ENCODE measurements at places on chromosomes 7 and 10.
A peak's percentile ranks its signal among the peaks of the same experiment; 100 is the strongest.

GRCh38 chr10:100146875-100147650 is 38.8 kb downstream of the ERLIN1 start:
- DNase-seq = no peak

- no peak for DNase-seq
Observed at GRCh38 chr7:107982042-107982840, 20.7 kb downstream of the LAMB1 start.

DNA sequence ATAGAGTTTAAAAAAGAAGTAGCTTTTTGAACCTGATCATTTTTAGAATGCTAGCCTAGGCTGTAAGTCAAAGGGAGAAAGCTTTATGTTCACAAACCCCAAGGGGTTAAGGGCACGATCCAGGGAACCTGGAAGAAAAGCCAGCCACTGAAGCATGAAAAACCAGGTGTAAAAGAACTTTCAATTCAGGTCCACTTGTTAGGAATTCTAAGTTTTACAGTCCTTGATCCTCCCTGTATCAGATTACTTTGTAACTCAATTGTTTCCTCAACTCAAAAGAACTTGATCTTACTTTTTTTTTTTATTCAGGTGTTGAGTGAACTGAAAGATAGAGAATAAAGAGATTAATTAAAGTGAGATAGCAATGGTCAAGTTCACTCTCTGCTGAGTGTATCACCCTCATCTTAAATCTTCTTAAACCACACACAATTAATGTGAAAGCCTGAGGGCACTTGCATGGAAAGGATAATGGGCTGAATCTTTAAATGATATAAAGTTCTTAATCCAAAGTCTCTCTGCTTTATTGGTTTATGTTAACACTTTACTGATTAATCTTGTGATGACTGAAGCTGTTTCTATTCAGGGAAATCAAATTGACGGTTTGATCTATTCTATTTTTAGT is 672.2 kb upstream of the LRRN3 start:
- no peak for DNase-seq

- no peak for DNase-seq
Observed at GRCh38 chr7:26616235-26616634, 248.2 kb downstream of the SKAP2 start.

GRCh38 chr7:67917437-67917755 is 920.8 kb downstream of the TYW1 start:
- DNase-seq = no peak

- DNase-seq = no peak
Observed at GRCh38 chr7:153454306-153454705, 597.9 kb upstream of the DPP6 start.

DNA sequence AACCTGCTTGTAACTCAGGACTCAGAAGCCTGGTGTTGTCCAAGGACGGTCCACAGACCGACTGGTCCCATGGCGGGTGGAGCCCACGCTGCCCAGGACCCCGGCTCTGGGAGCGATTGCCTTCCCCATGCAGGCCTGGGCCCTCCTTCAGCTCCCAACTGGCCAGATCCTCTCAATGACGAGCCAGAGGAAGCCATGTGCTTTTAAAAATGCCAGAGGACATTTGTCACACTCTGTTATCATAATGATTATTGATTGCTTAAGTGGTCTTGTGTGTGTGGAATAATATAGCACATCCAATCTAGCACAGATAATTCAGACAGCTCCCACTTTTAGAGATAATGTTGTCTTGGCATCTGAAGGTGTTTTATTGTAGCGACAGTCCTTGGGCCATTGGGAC is 22.6 kb upstream of the OGDHL start:
- DNase-seq = no peak

DNA sequence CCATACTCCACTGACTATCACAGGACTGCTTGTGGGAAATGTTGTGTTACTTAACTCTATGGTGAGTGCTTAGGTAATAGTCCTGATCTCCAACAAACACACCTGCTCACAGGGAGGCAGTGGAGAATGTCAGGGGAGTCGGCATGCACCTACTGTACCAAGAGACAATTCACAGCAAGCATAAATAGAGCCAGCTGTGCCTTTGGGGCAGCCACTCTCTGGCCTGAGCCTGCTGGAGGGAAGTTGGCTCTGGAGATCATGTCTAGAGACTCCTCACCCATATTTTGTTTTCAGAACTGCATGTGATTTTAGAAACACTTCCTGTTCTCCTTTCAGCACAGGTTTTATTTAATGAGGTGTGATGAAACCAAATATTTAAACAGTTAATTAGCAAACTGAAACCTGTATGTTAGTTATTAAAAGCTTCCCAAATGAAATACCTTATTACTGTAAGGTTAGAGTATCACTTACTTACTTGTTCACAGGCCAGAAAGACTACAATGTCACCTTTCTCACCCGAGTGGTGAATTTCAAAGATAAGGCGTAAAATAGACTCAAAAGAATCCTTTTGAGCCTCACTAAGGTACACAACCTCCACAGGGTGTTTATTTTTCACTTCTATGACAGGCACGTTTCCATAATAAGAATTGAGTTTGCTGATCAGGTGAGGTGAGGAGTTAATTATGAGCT is 21.8 kb downstream of the DHX32 start:
- DNase-seq = no peak

DNA sequence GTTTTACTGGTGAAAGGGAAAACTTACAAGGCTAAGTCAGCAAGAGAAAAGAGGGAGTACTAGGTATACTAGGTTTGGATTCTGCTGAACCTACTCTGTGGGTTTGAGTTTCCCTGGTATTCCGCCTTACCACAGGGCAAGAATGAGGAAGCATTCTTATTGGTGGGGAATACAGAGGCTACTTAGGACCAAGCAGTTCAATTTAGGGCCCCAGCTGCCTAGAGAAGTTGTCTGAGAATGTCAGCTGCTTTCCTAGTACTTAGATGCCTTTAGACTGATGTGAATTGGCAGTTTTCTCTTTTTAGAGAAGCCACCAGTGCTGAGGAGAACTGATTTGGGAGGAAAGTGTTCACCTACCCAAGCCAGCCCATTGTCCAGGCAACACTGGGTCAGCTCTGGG is 409.0 kb upstream of the LRGUK start:
- no peak for DNase-seq

GRCh38 chr10:118405928-118406327 is 63.8 kb upstream of the FAM204A start:
- no peak for DNase-seq

DNA sequence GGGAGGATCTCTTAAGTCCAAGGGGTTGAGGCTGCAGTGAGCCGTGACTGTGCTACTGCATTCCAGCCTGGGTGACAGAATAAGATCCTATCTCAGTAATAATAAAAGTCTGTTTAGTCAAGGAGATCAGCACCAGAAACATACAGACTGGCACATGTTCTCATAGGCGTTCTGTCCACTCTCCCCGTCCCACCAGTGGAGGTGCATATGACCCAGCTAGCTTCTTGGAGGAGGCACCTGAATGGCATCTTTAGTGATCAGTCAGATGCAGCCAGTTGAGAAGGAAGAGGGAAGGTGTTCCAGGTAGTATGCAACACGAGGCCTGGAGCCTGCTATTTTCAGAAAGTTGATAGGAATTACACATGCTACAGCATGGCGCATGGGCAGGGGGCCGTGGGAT is 45.3 kb upstream of the SVIL start:
- DNase-seq = no peak

DNA sequence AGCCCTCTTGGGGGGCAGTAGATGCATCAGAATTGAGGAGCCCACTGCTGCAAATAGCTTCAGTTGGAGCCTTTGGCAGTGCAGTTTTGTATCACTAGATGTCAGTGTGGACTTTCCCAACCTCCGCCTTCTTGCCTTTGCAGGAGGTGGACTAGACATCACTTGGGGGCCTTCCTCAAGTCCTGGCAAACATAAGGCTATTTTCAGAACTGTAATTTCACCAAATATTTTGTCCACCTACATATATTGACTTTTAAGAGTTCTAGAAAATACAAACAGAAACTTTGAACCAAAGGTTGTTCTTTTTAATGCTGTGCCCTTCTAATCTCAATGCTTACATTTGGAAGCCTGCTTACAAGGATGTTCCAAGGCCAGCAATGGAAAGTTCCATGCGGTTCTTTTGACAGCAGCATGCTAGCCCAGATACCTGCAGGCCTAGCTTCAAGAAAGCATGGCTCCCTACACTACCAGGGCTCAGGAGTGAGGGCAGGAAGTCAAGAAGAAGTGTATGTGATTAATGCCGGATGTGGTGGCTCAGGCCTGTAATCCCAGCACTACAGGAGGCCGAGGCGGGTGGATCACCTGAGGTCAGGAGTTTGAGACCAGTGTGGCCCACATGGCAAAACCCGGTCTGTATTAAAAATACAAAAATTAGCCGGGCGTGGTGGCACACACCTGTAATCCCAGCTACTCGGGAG is 8.0 kb upstream of the ZNRF2 start:
- DNase-seq = peak; percentile 55

GRCh38 chr7:159024280-159024951 is 120.3 kb downstream of the VIPR2 start:
- DNase-seq = no peak

- DNase-seq = no peak
Observed at GRCh38 chr10:88113657-88114272, 250.3 kb downstream of the PTEN start.

- peak; percentile 93 for DNase-seq
Observed at GRCh38 chr10:119165171-119166117, at the start of gene SFXN4. Gene SFXN4, minus strand, starts transcription at chr10:119165714. Its CDS starts 67 bp downstream, at chr10:119165647.

GRCh38 chr10:124966008-124966407 is 24.1 kb downstream of the ZRANB1 start:
- no peak for DNase-seq

DNA sequence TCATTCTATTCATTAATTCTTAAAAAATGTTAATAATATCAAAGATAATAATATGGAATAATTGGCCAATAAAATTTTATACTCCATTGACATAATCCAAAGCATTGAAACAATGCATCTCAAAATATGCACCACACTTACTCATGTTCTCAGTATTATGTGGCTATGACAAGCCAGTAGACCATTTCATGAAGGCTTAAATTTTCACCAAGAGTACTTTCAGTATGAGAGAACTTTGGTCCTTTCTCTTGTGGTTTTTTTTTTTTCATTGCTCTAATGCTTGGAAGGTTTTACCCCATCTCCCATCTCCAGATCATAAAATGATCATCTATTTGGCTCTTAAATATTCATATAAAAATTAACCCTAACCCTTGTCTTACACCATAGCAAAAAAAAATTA is 45.5 kb upstream of the TMEM140 start:
- DNase-seq = no peak

DNA sequence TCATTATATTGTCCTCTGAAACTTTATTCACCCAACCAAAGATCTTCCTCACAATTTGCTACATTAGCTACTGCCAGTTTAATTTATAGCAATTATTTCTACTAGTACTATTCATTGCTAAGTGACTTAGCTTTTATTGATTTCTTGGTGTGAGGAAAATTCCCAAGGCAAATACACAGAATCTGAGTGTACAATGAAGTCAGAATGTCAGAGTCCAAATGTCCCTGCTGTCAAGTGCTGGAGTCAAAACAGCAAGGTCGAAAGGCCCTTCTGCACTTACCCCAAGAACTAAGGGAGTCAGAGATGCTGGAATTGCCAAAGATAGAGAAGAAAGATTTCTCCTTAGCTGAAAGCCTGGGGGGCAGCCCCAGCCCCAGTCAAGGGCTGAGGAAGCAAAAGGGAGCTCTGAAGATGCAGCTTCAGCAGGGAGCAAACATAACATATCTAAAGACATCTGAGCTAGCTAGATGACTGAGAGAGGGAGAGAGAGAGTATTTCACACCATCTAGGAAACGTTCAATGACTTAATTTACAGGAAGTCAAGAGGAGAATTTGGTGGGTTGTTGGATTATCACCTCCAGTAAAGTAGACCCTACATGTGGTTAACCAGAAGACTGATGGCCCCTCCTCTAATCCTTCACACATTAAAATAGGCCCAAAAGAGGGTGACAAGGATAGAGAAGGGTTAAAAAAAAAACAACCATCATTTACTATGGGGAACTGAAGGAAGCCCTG is 36.6 kb upstream of the SAMD8 start:
- no peak for DNase-seq

- no peak for DNase-seq
Observed at GRCh38 chr7:986766-987751, 4.1 kb downstream of the CYP2W1 start.

DNA sequence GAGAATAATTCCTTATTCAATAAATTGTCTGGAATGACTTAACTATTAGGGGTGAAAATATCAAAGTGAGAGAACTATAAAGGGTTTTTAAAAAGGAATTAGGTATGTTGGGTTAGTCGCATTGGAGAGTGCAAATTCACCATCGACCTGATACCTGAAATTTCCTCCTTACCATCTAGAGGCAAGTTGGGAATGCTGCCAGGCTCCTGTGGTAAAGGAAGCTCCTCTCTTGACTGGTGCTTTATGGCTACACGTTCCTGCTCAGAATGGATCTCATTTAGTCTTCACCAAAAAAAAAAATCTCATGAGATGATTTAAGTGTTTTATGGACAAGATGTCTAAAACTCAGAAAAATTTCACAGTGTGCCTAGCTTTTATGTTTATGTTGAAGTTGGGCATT is 129.8 kb downstream of the EGFR start:
- DNase-seq = no peak

GRCh38 chr7:159012353-159013069 is 132.2 kb downstream of the VIPR2 start:
- no peak for DNase-seq
